CD4-positive, alpha-beta T cell treated with Interleukin-15 for 4 hours (primary cell): ENCODE measurements at places on chromosomes 16 and 17.

DNA sequence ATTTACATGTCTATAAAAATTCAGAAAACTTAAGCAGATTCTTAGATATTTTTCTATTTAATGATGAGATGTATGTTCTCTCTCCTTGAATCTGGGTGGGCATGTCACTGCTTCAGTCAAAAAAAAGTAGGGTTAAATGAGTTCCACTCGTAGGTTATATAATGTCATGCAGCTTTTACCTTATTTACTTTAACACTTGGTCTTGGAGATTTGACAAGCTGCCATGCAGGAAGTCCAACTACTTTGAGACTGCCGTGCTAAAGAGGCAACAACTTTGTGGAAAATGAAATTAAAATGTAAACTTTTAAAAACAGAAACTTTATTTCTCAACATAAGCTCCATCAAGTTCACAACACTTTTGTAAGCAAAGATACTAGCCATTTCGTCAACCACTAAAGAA, 1336.0 kb upstream of the CDH8 start:
- no peak for DNase-seq

- DNase-seq: no peak
Measured at GRCh38 chr16:83201748-83202147, 575.0 kb downstream of the CDH13 start.

GRCh38 chr16:11212798-11213196, 43.2 kb downstream of the SOCS1 start:
- DNase-seq: no peak

- DNase-seq: peak; percentile 50
Measured at GRCh38 chr16:78122774-78123315, 23.4 kb downstream of the WWOX start.

GRCh38 chr16:56198755-56199114, 7.4 kb downstream of the GNAO1 start:
- DNase-seq: no peak

DNA sequence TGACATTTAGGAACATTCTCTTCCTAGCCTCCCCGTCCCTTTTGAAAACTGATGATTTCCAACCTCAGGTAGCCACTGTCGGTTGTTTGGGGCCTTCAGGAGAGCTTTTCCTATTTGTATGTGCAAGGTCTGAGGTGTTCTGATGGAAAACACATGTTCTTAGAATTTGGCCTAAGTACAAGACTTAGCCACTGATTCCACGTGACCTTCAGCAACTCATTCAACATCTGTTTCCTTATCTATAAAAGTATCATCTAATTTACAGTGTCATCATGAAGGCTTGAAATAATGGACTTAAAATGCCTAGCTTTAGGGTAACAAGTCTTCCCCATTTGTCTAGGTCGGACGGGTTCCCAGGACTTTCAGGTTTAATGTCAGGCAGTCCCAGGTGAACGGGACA, 259.3 kb downstream of the SOX9 start:
- no peak for DNase-seq

- DNase-seq: no peak
Measured at GRCh38 chr17:42000413-42001133, 16.7 kb downstream of the DNAJC7 start.

DNA sequence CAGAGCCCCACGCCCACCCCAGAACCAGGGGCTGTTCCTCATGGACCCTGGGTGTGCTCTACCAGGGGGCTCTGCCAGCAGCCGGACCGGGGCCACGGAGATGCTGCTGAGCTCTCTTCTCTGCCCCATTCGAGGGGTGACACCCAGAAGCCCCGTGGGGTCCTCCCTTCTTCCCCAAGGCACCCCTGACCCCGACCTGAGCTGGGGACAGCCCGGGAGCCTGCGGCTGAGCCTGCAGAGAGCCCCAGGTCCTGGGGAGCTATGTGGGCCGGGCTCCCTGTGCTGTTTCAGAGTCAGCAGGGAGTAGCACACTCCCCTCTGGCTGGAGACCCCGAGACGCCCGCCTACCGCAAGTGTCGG, 1.2 kb upstream of the PRR35 start:
- DNase-seq: no peak

DNA sequence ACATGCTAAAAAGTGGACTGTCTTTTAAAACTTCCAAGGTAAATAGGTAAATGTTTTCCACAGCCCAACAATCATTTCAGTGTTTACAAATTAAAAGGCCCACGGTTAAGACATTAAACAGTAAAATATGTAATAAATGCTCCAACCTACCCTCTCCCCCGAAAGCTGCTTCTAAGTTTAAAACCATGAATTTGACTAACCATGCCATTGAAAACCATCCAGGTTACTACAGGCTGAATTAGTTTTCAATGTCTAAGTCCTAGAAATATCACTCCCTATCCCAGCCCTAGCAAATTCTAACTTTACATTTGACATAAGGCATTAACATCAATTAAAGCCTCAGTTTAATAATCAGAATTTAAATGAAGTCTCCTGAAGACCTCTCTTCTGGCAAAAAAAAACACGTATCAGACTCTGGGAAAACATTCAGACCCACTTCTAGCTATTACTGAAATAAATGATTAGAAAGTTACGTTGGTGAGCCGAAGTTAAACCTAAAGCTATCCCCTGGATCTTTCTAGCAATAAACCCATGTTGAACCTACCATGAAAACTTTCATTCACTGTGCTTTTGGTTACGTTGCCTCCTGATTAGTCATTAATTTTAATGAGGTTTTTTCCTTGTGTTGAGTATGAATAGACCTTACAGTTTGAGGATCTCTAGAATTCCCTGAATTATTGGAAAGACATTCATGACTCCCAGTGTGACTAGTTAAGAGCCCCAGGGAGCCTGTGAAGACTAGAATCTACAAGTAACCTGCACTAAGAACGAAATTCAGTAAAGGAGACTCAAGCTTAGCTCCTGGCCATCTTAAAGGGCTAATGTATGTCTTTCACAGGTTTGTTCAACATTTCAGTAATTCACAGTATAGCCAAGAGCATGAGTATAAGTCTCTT, 1.7 kb upstream of the POLG2 start:
- DNase-seq: no peak
